ENCODE measurements at places on chromosomes 4 and X.

- no peak for DNase-seq
Measured at GRCh38 chr4:170089274-170089667, 485 bp downstream of the AADAT start.

DNA sequence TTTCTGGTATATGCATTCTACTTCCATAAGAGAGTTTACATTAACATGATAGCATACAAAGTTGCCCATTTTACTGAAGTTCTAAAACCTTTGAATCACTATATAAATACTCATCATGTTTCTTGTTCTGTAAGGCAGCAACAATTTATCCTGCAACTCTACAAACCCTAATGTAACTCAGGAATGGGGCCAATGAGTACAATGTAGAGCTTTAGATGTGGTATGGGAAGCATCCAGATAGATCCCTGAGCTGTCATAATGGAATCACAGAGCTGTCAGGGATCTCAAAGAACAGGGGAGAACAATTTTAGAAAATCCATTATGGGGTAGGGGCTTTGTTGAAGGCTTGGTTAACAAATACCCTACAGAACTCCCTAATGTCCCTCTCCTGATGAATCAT, 88.5 kb downstream of the DCUN1D4 start:
- DNase-seq, result no peak

DNA sequence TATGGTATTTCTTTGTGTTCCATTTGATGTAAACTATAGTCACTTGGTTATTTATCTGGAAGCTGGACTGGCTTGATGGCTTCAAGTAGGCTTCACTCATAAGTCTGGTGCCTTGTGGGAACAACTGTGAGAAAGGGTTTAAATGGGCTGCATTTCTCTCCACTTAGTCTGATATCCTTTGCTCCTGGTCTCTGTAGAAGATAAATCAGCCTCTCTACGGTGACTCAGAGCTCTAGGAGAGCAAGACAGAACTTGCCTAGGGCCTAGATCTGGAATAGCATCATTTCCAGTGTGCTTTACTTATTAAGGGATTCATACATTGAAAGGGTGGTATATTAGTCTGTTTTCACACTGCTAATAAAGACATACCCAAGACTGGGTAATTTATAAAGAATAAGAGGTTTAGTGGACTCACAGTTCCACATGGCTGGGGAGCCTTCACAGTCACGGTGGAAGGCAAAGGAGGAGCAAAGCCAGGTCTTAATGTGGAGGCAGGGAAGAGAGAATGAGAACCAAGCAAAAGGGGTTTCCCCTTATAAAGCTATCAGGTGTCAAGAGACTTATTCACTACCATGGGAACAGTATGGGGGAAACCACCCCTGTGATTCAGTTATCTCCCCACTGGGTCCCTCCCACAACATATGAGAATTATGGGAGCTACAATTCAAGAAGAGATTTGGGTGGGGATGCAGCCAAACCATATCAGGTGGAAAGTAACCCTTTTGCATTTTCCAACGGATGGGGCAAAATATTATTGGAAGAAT, 1746.4 kb upstream of the PCDH7 start:
- DNase-seq, result no peak

GRCh38 chr4:74921490-74921889, 11.4 kb upstream of the PARM1 start:
- no peak for DNase-seq

DNA sequence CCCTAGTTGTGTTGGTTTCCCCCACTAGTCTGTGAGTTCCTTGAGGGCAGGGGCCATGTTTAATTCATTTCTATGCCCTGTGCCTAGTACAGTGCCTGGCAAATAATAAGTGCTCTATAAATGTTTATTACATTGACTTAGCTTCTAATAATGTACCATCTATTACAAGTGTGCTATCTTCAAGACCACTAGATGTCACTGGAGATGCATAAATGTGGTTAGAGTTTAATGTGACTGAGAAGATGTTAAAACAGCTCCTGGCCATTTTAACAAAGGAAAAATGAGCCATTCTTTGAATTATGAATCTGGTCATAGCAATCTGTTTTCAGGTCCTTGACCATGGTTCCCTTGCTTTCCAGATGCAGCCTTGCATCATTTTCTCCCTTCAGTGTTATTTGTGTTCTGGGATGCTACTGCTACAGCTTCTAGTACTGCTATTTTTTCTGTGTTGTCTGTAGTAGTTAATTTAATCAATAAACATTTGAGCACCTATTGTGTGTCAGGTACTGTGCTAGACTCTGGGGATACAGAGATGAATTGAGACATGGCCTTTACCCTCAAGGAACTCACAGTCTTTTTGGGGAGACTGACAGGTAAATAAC, 43.2 kb downstream of the SLC9A6 start:
- no peak for DNase-seq

GRCh38 chrX:118780509-118780908, 43.1 kb upstream of the ZCCHC12 start:
- no peak for DNase-seq

DNA sequence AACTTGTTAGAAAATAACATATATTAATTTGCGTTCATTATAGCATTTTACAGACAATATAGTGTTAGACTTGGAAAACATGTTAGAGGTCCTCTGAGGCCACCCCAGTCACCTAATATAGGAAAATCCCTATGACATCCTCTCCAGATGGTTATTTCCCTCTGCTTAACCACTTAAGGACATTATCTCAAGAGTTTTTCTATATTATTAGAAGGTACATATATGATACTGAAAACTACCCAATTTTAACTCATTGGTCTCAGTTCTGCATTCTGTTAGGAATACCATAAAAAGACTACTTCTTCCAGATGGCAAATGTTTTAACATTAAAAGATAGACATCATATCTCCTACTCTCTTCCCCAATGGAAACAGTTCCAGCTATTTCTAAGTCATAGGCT, 21.4 kb downstream of the PTPN13 start:
- no peak for DNase-seq

DNA sequence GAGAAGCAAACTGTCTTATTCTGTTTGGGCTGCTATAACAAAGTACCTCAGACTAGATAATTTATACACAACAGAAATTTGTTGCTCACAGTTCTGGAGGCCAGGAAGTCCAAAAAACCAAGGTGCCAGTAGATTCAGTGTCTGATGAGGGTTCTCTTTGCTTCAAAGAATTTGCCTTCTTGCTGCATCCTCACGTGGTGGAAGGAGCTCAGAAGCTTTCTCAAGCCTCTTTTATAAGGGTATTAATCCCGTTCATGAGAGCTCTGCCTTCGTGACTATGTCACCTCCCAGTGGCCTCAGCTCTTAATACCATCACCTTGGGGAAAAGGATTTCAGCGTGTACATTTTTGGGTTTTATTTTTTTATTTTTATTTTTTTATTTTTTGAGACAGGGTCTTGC, 20.1 kb downstream of the CA5B start:
- DNase-seq, result no peak

GRCh38 chr4:176229645-176230044, 34.3 kb upstream of the SPATA4 start:
- no peak for DNase-seq

DNA sequence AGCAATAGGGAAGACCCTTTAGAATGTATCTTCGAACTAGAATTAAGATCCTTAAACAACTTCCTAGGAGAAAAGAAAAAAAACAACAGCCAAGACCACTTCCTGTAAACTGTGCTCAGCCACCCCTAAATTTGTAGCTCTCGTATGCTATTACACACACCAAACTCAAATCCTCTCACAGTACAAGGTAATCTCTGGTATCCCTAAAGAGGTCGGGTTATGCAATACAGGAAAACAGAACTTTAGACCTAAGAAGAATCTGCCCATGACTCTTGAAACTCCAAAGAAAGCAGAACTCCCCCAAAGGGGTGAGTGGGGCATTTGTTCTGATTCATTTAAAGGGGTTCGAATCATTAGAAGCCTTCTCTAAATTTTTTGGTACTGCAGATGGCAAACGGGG, 170.9 kb upstream of the CASK start:
- DNase-seq, result no peak

DNA sequence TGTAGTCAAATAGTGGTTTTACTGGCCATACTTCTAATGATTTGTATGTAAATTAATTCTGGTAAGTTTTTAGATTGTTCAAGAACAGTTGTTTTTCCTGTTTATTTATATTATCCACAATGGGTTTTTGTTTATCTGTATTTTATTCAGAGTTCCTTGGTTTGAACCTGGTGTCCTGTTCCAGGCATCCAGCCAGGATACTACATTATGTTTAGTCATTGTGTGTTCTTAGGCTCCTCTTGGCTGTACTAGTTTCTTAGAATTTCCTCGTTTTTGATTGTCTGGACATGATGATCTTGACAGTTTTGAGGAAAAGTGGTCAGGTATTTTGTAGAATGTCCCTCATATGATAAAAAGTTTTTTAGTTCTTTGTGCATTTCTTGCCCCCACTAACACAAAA, 7.8 kb downstream of the TIGD2 start:
- no peak for DNase-seq

GRCh38 chrX:34521563-34521962, 135.5 kb downstream of the TMEM47 start:
- no peak for DNase-seq

DNA sequence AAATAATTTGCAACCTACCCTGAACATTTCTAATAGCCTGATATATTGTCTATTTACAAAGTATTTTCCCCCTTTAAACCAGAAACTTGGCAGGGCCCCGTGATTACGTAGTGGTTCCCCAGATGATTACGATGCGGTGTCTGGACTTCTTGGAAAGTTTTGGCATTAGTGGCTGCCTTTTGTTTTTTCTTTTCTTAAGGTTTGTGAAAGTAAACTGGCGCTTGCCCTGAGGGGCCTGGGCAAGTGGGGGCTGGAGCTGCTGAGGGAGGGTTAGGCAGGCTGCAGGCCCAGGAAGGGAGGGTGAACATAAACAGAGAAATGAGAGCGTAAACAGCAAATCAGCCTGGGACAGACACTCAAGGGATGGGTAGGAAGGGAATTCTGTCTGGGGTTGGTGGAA, 123.6 kb upstream of the MSX1 start:
- DNase-seq, result no peak

DNA sequence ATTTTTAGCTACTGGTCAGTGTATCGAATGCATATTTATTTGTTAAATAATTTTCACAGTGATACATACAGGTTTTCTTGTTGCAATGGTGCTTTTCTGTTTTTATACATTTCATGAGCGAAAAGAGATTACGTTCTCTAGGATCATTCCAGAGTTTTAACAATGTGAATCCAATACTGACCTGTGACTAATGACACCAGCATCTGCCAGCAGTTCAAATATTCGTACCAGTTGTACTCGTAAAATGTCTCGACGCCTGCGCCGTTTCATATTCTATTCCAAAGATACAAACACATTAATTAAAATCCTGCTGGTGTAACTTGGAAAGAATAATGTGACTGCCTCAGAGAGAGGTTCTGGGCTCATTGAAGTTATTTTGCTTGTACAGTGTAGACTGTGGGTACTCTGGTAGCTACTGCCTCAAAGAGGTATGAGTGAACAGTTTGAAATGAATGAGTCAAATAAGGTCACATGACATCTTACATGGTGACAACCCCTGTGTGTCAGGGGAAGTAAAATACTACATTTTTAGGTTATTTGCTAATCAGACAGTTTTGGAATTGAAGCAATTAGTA, 80.7 kb downstream of the ZAR1 start:
- DNase-seq, result no peak

DNA sequence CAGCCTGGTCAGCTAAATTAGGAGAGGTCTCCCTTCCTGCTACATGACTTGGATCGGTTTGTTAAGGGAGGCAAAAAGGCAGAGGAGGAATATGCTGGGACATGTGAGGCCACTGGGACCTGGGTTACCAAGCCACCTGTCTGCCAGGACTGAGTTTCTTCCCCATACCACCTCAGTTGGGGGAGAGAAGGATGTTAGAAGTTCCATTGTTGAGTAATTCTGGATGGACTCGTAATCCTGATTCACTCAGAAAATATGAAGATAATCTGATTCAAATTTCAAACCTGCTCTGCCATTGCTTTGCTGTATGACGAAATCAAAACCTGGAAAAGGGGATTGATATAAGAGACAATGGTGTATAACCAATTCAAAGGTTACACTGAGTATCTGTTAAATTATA, 97.4 kb upstream of the S100G start:
- no peak for DNase-seq

GRCh38 chr4:101288365-101289145, 58.8 kb downstream of the PPP3CA start:
- DNase-seq, result no peak

DNA sequence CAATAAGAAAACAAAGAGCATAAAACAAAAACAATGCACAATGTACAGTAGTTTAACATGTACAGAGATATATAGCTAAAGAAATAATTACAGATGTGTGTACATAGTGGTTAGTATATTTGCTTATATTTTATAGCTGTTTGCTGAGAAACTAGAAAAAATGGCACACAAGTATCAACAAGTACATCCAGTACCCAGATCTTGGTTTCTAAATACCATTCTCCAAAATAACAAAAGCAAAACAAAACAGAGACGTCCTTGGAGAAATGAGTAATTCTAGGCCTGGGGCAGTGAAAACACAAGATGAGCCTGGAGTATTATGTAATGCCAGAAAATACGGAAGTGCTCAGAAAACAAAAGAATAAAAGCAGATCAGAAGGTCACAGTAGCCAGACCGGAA, 189.6 kb downstream of the TMEM47 start:
- no peak for DNase-seq

- no peak for DNase-seq
Measured at GRCh38 chrX:15894724-15895123, 40.1 kb upstream of the AP1S2 start.

DNA sequence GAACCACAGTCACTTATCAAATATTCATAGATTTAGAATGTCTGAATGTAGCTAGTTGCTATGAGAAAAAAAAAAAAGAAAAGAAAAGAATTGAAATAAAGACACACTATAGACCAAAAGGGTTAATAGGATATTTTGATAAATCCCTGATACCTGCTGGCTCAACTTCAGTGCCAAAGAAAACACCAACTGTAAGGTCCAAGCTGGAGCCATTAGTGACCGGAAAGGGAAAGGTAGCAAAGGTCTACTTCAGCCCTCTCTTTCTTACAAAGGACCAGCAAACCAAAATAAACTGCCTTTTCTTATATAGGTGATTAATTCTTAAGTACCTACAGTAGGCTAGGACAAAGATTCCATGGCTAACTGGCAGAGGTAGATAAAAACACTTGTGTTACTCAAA, 9.7 kb downstream of the CBR4 start:
- no peak for DNase-seq

All from stimulated activated CD4-positive, alpha-beta T cell treated with anti-CD3 and anti-CD28 coated beads, Interleukin-1b, Interleukin-23, amount 100 ng/mL, for 1 hour (primary cell).